Renal cortical epithelial cell (primary cell): ENCODE measurements at places on chromosomes 7 and 10.

- DNase-seq, result no peak
These were observed 29.3 kb upstream of the FOXL3 start for GRCh38 chr7:260441-261281.

DNA sequence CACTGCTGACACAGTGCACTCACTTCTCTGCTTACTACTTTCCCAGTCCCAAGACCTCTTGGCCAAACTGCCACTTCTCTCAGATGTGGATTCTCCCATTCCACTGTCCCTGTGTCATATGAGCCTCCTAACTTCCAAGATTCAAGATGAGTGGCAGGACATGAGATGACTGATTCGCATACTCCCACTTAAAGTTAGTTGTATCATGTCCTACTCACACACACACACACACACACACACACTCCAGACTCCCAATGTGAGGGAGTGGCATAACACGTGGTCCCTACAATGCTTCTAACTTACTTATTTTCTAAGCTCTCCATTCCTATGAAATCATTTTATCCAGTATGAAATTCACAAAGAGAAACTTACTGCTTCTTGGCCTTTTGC, 67.0 kb upstream of the CAV2 start:
- no peak for DNase-seq

- DNase-seq, result no peak
These were observed 104.5 kb downstream of the SRI start for GRCh38 chr7:88115258-88115796.

- DNase-seq, result no peak
These were observed 131.3 kb downstream of the CDK14 start for GRCh38 chr7:90727412-90727811.

DNA sequence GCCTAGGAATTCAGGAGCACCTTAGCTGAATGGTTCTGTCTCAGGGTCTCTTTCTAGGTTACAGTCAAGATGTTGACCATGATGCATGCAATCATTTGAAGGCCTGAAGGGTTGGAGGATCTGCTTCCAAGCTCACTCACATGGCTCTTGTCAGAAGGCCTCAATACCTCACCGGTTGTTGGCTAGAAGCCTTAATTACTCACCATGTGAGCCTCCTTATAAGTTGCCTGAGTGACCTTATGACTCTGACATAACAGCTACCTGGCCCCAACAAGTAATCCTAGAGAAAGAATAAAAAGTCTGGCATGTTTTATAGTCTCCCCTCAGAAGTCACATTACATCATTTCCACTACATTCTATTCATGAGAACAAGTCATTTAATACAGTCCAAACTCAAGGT, 3.4 kb upstream of the C1GALT1 start:
- peak; percentile 93 for DNase-seq

DNA sequence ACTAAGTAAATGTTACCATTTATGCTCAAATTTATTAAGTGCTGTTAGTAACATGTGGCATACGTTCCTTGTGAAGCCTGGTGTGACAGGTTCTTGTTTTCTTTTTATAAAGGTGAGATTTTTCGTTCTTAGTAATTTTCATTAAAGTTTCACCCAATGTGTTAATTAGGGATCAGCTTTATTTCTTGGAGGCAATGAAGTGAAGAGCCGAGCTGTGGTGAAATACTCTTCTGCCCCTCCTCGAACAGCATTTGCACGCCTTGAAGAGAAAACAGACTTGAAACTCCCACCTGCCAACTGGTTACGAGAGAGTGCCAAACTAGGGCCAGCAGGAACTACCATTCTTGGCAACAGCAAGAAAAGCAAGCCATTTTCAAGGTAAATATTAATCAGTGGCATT, 1.5 kb downstream of the EDRF1 start:
- DNase-seq, result no peak

GRCh38 chr7:110179037-110179436, 911.9 kb upstream of the LRRN3 start:
- peak; percentile 1 for DNase-seq

DNA sequence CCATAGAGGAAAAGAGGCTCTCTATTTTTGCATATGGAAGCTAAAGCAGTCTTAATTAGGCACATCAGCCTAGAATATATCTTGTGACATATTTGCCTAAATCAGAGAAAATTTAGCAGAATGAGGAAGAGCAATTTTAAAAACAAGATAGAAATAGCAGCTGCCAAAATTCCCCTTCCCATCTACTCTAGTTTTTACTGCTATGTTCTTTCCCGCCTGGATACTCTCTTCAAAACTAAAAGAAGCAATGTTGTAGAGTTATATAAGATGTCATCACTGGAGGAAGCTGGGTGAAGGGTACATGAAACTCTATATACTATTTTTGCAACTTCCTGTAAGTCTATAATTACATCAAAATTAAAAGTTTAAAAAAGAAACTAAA, 87.0 kb downstream of the ARMH3 start:
- no peak for DNase-seq

DNA sequence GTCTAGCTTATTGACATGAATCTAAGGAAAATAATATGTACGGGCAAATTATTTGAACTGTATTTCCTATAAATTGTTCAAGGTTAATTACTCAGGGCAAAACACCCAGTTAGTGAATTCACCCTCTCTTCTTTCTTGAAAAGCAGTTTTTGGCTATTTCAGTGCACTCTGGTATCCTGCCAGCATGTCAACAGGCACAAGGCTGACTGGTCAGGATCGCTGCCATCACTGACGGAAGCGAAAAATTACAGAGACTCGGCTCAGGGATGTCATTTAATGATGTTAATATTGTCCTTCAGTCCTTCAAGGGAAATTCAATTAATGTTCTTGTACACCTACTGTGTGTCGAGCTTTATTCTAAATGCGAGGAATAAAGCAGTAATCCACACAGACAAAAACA, 28.3 kb upstream of the OLAH start:
- DNase-seq, result no peak

DNA sequence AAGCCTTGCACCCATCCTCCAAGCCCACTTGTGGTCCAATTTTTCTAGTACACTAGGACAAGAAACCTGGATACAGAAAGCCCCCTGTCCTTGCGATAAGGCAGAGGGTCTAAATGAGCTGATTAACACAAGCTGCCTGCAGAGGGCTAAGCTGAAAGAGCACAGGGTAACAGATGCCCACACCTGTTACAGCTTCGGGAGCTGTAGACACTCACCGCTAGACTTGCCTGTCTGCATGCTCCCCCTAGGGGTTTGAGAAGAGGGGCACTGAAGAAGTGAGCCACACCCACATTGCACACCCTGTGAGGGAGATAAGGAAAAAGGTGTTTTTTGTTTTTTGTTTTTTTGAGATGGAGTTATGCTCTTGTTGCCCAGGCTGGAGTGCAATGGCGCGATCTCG, 386.5 kb upstream of the AUTS2 start:
- DNase-seq, result no peak

DNA sequence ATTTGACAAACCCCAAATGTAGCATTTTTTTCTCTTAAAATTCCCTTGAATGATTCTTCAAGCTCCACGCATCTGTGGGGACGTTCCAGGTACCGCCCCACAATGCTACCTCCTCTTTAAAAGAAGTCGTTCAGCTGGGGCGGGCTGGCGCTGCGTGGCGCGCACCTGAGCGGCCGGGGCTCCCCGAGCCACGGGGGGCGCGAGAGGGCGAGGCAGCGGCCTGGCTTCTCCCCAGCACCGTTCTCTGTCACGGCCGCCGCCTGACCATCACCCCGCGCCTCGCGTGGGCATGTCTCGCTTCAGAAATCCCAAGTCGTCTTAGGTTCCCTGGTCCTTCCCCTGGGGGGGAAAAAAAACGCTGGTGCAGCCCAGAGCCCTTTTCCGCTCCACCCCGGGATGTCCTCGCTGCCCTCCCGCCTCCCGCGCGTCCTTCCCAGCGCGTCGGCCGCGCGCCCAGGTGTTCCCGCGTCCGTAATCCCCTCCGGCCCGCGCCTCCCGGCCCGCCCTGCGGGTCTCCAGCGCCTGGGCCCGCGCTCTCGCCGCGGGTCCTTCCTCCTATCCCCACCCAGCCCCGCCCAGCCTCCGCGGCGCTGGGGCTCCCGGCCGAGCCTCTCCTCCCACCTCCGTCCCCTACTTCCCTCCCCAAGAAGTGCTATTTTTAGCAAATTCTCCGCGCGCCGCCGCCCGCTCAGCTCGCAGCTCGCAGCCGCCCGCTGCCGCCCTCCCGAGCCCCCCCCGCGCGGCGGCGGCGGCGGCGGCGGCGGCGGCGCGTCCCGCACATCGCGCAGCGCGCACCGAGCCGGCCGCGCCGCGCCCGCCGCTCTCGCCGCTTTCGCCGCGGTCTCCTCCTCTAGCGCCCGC, 58.7 kb upstream of the PRPS1L1 start:
- DNase-seq, result no peak

- DNase-seq, result peak; percentile 76
These were observed 20.6 kb downstream of the HYAL4 start for GRCh38 chr7:123865517-123866117.

DNA sequence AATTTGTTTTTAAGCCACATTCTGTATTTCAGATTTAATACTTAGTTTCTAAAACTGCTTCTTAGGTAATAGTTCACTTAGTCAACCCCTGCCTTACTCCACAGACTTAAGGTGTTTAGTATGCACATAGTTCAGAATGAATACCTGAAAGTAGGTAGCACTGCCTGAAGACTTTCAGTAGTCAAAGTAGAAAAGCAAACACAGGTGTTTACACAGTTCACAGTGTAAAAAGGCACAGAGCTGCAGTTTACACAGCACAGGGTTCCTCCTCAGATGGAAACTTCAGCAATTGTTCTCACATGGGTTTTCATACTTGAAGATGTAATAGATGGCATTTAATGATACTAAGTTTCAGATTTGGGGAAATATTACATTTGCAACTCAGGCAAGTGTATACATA, 3.1 kb upstream of the PKD1L1 start:
- DNase-seq, result no peak

- DNase-seq, result no peak
These were observed 102.0 kb downstream of the NRF1 start for GRCh38 chr7:129713544-129713943.

DNA sequence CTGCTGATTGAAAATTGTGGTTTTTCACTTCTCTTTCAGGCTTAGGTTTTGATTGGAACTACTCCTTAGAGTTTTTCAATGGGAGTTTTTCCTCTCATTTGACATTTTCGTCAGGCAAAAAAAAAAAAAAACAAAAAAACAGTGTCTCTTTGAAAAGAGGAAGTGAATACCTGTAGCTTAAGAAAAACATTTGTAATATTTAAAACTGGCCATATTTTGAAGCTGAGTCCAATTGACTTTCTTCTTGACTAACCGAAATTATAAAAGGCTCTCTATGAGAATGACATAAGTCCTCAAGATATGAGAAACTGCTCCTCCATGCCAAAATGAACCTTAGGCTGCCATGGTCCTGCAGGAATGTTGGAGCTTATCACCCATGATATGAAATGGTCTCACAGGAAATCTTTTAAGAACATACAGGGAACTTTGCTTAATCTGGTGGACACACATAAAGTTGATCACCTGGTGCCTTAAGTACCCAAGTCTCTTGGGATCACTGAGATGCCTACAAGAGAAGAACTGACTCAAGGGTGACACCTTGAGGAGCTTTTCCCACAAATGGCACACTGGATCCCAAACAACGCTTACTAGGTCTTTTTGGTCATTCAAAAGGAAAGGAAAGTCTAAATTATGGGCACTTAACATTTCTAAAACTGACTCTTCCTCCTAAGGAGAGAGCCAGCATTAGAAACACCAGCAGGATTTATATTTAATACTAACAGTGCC, 263.4 kb downstream of the CDC14C start:
- DNase-seq, result no peak

- no peak for DNase-seq
These were observed 70.8 kb downstream of the ASB13 start for GRCh38 chr10:5595591-5595990.

DNA sequence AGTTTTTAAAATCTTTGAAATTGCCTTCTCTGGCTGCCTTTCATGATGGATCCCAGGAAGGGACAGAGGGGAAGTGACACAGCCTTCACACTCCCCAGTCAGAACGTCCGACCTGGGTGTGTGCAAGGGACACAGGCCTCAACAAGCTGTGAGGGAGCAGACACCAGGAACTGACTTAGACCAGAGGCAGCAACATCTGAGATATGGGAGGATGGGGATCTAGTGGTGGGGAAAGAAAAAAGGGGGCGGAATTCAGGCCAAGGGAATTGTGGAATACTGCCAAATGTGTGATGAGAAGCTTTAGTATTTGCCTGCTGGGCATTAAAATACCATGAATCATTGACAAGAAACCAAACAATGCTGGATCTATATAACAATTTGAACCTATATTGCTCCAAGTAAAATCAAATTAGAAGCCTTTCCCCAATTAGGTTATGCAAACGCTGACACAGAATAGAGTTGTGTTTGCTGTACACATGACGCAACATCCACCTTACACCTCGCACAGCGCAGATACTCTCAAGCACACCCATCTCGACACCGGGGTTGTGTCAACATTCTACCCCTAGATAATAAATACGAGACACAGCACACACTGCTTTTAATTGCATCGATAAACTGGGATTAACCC, 17.2 kb upstream of the MNX1 start:
- DNase-seq, result peak; percentile 34

- DNase-seq, result no peak
These were observed 79.9 kb downstream of the MYOF start for GRCh38 chr10:93402192-93402591.

GRCh38 chr7:12809476-12809875, 122.0 kb downstream of the ARL4A start:
- no peak for DNase-seq

GRCh38 chr7:87600130-87601124, at the start of gene ABCB1:
Gene ABCB1, minus strand, starts transcription at chr7:87600884. Its CDS starts 700 bp downstream, at chr7:87600184.
- peak; percentile 76 for DNase-seq

DNA sequence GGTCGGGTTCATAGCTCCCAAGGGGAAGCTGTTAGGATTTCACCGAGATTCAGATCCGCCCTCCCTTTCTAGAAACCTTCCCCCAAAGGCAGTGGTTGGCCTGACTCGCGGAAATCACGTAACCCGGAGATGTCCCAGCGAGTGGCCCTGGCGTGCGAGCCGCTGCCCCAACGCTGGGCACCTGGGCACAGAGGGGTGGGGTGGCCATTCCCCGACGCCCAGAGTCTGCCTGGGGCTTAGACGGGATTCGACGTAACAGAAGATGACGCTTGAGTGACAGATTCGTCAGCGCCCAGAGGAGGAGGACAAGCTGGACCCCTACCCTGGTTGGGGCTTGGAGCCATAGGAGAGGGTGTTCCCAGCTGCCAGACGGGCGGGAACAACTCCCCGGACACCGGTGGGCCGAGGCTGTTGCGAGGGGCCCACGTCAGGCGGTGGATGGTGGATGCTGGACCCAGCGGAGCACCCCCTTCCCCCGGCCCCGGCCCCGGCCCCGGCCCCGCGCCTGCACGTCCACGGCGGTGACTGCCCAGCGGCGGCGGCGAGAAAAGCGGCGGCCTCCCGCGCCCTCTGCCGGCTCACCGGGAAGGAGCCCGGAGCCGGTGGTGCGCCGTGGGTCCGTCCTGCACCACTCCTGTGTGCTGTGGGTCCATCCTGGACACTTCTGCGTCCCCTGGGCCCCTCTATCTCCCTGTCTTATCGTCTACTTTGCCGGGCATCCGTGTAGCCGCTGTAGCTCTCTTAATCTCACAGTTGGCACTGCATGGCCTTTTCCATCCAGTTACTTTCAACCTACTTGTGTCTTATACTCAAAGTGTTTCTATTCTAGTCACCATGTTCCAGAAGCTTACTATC, 35.4 kb upstream of the KNDC1 start:
- DNase-seq, result no peak

- DNase-seq, result peak; percentile 66
These were observed 64.1 kb downstream of the PHTF2 start for GRCh38 chr7:77862691-77863090.
